Tongue (tissue), 3 donors: ENCODE measurements at places on chromosomes 7 and 10.

DNA sequence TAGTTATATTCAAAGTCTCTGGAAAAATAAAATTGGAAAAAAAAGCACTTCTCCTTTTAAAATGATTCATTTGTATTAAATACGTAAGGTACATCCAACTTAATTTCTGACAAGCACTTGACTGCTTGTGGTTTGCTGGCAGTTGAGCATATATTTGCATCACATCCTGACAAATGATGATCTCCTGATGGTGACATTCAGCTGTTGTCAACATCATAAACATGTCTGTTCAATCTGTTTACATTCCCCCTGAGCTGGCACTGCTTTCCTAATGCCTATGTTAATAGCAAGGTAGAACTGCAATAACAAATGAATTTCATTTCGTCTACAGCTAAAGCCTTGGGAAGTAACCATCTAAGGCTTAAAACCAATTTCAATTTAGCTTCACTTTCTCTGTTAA lies 24.4 kb downstream of the TSPAN12 start:
- DNase-seq = no peak

DNA sequence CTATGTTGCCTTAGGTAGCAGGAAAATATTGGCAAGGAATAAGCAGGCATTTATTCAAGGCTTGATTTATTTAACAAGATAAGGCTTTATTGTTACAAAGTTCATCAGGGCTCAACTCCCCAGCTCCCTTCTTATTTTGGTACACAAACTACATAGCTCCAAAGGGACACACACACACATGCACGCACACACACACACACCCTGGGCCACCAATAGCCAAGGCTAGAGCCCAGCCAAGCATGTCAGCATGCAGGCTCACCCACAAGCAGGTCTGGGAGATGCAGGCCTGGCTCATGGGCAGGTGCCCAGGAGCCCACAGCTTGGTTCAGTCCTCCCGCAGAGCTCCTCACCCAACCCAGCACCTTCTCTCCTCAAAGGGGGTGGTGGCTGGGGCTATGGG lies 23.4 kb downstream of the LEP start:
- DNase-seq = no peak

GRCh38 chr7:11570205-11570604 lies 261.8 kb downstream of the THSD7A start:
- DNase-seq = no peak

DNA sequence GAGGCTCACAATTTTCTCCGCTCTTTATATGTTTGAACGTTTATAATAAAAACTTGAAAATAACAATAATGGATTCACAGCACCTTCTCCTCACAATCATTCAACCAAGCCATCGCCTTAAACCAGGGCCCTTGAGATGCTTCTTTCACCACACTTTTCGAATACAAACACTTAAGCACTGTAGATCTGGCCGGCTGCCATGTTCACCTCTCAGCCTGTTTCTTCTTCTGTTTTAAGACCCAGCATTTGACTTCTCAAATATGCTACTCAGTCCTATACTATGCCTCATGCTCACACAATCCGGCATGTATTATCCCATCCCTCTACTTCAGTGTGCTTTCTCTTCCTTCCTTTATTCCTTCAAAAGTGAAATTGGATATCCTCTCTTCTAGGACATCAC lies 280.6 kb downstream of the TFEC start:
- peak; percentile 16 for DNase-seq

DNA sequence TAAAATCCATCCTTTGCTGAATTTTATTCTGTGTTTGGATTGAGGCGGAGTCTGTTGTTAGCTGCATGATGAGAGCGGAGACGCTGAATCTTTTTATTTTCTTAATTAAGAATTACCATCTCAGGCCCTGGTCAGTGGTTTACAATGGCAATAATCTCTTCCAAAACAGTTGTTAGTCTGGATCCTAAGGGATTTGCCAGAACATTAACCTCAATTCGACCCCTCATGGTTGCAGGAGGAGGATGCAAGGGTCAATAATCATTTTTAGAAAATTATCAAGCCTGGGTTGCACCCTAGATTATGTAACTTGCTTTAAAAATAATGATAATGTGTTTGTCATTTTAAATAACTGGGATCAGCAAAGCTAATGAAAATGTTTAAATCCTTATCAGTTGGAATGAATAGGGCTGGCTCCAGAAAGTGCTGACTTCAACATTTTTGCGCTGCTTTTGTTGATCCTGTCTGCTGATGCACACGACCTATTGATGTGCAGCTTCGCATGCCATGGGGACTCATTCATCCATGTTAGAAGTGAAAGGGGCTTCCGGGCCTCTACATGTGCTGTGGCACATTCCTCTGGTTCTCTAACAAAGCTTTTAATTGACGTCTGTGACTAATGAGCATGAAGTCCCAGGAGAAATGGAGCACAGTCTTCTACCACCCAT lies 80.7 kb upstream of the KIAA1217 start:
- no peak for DNase-seq

DNA sequence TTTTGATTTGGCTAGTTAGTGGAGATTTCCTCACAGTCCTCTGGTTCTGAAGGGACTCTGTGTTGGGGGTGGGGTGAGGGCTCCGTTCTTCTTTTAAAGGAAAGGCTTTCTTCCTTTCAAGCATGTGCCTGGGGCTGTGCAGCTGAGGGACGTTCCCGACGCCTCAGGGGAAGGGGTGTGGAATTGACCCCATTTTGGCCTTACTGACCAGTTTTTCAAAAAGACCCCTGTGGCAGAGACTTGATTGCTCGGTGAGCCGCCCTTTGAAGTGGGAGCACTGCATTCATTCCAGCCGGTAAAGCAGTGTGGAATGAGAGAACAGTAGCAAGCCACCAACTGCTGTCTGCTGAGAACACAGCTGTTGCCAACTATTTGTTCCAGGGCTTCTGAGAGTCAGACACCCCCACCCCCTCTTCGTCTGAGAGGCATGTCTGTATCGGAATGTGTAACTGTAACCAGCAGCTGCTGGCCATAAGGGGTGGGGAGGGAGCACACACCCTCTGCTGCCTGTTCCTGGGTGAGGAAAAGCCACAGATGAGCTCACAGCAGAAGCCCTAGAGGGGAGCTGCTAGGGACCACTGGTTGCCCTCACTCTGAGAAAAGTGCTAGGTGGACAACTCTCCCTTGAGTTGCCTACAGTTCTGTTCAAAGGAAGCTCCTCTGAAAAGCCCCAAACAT lies 33.2 kb downstream of the WBP1L start:
- DNase-seq = peak; percentile 98

DNA sequence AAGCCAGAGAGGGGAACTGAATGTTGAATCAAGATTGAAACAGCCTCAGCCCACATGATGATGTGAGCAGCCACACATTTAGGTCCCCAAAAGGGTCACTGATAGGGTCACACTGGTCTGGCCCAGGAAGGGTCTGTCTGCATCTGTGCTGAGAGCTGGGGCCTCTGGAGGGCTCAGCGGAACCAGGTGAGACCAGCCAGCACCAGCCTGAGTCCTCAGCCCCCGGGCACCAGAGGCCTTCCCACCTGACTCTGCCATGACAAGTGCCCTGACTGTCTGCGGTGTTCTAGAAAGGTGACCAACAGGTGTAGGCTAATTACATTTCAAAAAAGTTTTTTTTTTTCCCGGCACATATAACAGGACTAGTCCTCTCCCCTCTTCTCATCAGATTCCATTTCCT lies 76.2 kb downstream of the WDR11 start:
- no peak for DNase-seq

DNA sequence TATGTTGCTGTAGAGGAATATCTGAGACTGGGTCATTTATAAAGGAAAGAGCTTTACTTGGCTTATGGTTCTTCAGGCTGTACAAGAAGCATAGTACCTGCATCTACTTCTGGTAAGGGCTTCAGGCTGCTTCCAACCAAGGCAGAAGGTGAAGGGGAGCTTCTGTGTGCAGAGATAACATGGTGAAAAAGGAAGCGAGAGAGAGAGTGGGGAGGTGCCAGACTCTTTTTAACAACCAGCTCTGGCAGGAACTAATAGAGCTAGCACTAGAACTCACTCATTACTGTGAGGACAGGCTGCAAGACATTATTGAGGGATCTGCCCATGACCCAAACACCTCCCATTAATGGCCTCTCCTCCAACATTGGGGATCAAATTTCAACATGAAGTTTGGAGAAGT lies 94.5 kb downstream of the KIF20B start:
- no peak for DNase-seq

GRCh38 chr10:55793024-55793423 lies 568.0 kb downstream of the ZWINT start:
- no peak for DNase-seq

GRCh38 chr10:7152341-7152740 lies 258.5 kb downstream of the SFMBT2 start:
- DNase-seq = no peak

GRCh38 chr10:78830062-78830975 lies 238.4 kb upstream of the ZMIZ1 start:
- no peak for DNase-seq

- peak; percentile 6 for DNase-seq
Observed at GRCh38 chr7:31493714-31494181, 20.1 kb upstream of the ITPRID1 start.

GRCh38 chr10:107417446-107417845 lies 252.9 kb upstream of the SORCS1 start:
- DNase-seq = no peak

DNA sequence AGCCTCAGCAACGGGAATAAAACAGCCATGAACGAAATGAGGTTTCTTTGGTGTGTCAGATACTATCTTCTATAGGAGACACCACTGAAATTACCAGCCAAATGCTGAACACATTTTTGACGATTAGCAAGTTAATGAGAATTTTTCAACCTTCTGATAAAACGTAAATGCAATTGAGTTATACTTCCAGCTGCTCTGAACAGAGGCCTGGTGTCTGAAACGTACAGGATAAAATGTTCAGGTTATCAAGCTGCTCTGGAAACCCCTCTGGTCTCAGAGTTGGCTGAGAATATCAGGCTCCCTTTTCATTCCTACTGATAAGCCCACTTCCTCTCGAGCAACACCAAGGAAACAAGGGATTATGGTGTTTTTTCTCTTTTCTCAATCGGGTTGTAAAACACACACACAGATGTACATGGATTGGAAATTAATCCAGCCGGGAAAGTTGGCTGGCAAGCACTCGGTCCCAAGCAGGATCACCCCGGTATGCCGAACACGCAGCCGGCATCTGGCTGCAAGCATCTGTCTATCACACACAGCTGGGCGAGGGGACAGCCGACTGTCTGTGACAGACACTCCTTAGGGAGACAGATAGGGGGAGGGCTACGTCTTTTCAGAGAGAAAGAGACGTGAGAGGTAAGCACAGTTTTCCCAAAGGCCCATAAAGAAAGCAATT lies 171.8 kb downstream of the PRKAG2 start:
- peak; percentile 64 for DNase-seq

DNA sequence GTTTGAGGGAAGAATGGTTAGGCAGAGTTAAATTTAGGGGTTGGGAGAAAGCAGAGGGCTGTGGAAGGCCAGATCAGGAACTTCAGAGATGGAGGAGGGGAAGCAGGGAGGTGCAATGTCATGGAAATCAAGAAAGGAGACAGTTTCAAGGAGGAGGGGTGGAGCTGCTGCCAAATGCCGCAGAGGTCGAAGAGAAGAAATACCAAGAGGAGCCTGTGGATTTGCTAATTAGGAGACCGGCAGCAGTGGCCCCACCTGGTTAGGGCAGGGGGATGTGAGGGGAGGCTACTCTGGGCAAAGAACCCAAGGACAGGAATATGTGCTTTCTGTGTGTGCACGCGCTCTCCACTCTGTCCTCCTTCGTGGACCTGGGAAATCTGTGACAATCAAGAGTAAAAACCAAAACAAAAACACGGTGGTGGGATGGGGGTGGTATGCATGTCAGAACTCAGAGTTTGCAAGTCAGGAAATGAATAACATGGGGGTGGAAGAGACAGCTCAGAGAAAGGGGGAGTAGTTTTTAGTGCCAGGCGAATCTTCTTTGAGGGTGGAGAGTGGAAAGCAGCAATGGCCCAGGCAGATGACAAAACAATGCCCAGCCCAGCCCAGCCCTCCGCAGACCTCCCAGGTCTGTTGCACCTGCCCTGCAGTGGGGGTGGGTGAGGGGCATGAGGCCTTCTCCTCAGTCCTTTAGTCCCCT lies 102.9 kb upstream of the PAX2 start:
- DNase-seq = no peak

DNA sequence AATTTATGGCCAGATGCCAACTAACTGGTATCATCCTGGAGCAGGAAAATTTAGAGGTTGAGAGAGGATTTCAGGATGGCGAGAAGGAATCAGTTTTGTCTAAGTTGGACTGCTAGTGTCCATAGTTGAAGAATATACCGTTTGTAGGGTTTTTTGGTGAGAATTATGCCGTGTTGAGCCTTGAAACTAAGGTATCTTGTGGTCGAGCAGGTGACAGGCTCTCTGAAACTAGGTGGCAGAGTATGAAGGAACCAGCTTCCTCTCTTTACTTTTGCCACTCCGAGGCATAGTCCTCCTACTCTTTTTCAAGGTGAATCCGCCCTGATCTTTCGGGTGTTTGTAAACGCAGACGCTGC lies 9.7 kb downstream of the MDFIC start:
- no peak for DNase-seq

- DNase-seq = no peak
Observed at GRCh38 chr7:128106821-128107220, 75.6 kb upstream of the LRRC4 start.

DNA sequence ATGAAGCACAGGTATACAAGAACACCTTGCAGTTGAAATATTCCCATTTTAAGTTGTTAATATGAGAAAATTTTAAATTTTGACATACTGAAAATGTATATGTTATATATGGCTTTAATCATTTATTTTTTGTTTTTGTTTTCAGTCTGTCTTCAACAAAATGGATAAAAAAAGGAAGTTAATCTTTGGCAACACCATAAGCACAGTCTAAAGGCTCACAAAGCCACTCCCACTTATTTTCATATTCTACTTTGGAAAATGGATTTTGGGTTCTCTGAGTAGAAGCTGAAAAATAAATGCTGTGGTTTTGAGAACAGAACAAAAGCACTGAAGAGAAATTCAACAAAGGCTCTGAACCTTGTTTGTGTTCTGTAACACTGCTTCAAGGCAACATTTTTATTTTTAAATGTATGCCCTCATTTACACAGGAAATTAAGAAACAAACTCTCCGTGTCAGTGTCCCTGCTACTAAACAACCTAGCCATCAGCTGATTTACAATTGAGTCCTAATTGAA lies 81.3 kb upstream of the LRRN3 start:
- no peak for DNase-seq
